ENCODE measurements at places on chromosomes 2 and 18.

DNA sequence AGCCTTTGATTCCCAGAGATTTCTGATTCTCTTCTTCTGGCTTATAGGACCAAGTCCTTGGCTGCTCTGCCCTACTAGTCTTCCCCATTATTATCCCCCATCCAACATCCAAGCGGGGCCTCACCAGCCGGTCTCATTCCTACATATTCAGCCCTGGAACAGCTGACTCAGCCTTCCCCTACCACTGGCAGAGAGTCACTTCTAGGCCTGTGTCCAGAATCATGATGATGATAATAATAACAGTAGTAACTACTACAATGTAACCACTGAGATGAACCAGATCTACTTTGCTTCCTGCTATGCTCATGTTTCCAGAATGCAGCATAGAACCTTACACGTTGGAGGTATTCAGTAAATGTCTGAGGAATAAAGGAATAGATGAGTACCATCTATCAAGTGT, 295.2 kb downstream of the SRBD1 start:
- no peak for DNase-seq

DNA sequence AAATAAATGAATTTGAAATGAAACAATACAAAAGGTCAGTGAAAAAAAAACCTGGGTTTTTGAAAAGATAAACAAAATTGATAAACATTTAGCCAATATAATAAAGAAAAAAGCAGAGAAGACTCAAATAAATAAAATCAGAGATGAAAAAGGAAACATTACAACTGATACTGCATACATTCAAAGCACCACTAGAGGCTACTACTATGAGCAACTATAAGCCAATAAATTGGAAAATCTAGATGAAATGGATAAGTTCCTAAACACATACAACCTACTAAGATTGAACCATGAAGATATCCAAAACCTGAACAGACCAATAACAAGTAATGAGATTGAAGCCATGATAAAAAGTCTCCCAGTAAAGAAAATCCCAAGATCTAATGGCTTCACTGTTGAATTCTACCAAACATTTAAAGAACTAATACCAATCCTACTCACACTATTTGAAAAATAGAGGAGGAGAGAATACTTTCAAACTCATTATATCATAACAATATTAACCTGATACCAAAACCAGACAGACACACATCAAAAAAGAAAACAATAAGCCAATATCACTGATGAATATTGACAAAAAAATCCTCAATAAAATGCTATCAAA, 80.8 kb upstream of the CERS6 start:
- DNase-seq: no peak

- DNase-seq: no peak
These were observed 203.0 kb downstream of the TNS1 start for GRCh38 chr2:217799563-217800432.

DNA sequence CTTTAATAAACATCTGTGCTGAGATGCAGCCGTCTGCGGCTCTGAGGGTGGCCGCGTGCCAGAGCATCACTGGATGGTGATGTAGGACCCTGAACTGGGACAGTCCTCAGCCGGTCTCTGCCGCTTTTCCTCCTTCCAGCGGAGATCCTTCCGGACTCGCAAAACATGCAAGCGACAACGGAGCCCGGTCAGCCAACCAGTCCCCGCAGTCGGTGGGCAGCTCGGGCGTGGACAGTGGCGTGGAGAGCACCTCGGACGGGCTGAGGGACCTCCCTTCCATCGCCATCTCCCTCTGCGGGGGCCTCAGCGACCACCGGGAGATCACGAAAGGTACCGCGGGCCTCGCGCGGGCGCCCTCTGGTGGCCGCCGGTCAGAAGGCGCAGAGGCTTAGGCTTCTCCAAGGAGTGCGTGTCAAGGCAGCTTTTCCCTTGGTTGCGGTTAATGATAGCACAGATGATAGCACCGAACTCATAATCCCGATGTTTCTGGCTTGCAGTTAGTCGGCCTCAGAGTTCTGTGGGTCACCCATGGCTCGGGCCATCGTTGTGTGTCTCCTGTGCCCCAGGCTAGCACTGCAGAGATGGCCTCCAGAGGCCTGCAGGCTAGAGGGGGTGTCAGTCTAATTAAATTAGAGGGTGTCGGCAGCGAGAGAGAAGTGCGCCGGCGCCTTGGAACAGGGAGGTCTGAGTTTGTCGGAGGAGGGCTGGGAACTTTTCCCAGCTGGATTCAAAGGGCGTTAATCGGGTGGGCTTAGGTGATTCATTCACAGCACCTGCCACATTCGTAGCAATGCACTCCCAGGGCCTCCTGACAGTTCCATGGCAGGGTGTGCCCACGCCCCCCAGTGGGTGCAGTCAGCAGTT, 38.5 kb downstream of the LPIN1 start:
- peak; percentile 50 for DNase-seq
